Activated CD4-positive, alpha-beta T cell treated with anti-CD3 and anti-CD28 coated beads for 4 hours (primary cell): ENCODE measurements at places on chromosomes 3 and 15.

- DNase-seq, result no peak
Observed at GRCh38 chr3:107325446-107325845, 51.8 kb upstream of the CCDC54 start.

GRCh38 chr3:43870120-43870519 lies 179.4 kb downstream of the ABHD5 start:
- no peak for DNase-seq

GRCh38 chr15:31136016-31136415 lies 34.5 kb upstream of the TRPM1 start:
- no peak for DNase-seq

- DNase-seq, result no peak
Observed at GRCh38 chr15:60460931-60461330, 18.0 kb downstream of the ICE2 start.

DNA sequence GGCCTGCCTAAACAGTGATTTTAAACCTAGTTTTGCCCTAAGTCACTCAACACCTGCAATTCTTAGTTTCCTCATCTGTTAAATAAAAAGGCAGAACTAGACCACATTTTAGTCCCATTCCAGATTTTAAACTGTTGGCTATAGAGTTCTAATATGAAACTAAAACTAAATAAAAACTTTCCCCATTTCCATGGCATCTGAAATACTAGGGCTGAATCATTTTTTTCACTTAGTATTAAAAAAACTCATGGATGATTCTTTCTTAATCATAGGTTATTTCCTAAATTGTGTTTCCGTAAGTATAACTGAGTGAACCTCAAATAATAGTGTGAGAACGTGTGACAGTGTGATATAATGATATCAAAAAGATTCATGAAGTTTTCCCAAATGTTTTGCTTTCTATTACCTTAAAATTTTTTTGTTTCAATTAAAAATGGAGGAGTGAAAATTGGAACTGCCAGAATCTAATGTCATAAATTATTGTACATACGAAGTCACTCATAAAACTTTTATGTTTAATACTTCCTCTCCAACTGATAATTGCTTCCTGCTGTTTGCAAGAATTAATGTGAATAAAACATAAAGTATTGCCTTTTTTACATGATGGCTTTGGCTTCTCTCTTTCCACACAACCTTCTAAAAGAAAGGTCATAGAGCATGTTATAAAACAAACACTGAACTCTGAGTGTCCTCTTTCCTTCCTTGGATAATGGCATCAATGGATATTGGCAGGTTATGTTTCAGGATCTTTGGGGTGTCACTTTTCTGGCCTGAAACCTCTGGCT lies 315.1 kb upstream of the MME start:
- DNase-seq, result no peak
